Kidney (tissue), 22 donors: ENCODE measurements at places on chromosomes 4 and X.

GRCh38 chr4:141912831-141913230, 276.4 kb downstream of the IL15 start:
- DNase-seq: no peak

GRCh38 chr4:151039733-151040132, 24.6 kb upstream of the LRBA start:
- DNase-seq: no peak

DNA sequence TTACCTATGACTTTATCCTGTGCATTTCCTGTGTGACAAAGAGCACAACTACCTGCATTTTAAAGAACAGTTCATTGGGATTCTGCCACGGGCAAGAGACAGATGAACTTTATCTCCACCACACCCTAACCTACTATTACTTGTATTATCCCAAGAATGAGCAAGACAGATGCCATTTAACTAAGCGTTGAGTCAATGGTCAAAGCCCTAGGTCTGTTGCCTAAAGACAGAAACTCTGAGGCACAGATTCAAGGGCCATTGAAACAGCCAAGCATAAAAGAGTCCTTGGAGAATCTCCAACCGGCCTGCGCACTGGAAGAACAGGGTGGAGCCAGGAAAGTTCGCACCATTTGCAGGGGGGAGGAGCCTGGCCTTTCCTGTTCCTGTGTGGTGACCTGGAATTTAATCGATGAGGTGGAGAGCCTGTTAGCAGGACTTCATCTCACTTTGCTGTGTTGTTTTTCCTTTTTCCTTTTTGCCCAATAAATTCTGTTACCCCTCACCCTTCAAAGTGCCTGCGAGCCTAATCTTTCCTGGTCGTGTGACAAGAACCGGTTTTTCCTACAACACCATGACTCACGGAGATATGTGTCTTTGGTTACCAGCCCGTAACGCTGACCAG, 146.4 kb upstream of the DIAPH2 start:
- DNase-seq: peak; percentile 8

GRCh38 chrX:40877887-40878286, 142.5 kb upstream of the MED14 start:
- no peak for DNase-seq

DNA sequence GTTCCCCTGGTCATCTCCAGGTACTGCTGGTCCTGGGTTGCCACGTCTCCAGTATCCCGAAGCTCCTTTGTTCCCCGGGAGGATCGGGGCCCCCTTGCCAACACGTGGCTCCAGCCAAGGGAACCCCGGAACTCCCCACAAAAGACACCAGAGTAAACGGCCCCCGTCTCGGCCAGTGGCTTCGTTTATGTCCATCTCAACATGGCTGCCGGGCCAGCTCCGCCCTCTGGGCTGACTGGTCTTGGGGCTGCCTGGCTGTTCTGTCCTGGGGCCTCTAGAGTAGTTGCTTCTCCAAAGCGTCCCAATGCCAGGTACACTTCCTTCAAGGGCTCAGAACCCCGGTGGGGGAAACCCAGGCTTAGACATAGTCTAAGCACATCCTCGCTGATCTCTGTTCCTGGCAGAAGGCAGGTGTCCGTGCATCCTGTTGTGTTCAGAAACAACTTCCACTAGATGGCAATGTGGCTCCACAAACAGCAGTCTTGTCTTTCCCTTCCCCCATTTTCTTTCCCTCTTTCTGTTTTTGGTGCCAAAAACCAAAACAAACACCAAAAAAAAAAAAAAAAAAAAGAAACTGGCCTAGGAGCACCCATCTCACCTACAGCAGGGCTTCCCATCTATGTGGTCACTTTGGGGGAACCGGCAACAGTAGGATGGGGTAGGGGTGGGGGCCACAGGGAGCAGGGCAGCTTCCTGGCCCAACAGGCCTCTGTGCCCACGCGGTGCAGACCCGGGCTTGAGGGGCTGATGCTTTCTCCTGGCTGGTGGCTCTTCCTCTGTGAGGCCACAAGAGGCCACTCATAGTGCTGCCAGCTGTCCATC, 35.3 kb downstream of the NBDY start:
- DNase-seq: peak; percentile 76

DNA sequence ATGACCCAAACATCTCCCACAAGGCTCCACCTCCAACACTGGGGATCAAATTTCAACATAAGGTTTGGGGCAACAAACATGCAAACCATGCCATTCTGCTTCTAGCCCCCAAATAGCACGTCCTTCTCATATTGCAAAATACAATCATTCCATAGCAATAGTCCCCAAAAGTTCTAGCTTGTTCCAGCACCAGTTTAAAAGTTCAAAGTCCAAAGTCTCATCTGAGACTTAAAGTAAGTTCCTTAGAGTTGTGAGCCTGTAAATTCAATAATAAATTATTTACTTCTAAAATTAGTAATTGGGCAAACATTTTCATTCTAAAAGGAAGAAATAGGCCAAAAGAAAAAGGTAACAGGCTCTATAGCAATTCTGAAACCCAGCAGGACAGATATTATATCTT, 8.9 kb upstream of the TASL start:
- DNase-seq: no peak

GRCh38 chr4:77881460-77882295, 19.0 kb downstream of the MRPL1 start:
- DNase-seq: no peak

GRCh38 chrX:54529552-54530356, at the start of gene GNL3L:
Gene GNL3L, plus strand, starts transcription at chrX:54530219. Its CDS starts 2,348 bp downstream, at chrX:54532567.
- DNase-seq: peak; percentile 96

DNA sequence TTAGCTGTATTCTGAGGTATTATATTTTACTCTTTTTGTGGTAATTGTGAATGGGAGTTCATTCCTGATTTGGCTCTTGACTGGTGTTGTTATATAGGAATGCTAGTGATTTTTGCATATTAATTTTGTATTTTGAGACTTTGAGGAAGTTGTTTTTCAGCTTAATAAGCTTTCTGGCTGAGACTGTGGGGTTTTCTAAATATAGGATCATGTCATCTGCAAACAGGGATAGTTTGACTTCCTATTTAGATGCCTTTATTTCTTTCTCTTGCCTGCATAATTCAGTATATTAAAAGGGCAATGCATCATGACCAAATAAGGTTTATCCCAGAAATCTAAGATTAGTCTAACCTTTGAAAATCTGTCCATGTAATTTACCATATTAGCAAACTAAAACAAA, 44.7 kb upstream of the EPGN start:
- no peak for DNase-seq

DNA sequence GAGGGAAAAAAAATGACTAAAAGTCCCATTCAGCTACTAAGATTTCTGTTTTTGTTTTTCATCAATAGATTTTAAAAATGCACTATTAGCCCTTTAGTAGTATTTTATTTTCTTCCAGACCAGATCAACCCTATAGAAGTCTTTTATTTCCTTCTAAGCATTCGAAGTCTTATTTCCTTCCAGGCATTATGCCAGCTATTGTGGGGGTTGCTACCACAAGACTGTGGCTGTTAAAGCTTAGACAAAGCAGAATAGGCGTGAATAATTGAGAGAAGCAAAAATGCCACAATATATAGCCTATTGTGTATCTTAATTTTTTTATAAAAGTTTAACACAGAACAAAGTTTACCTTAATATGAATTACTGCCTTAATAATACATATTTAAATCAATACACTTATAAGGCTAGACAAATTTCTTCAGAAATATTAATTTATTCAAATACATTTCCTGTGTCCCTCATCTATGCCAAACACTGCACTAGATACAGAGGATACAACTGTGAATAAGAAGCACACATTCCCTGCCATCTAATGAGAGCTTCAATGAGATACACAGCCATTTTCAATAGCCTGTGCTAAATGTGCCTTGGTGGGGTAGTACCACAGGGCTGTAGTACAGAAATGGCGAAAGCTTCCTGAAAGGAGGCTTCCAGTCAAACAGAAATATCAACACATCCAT, 33.1 kb downstream of the SLC10A7 start:
- peak; percentile 17 for DNase-seq

DNA sequence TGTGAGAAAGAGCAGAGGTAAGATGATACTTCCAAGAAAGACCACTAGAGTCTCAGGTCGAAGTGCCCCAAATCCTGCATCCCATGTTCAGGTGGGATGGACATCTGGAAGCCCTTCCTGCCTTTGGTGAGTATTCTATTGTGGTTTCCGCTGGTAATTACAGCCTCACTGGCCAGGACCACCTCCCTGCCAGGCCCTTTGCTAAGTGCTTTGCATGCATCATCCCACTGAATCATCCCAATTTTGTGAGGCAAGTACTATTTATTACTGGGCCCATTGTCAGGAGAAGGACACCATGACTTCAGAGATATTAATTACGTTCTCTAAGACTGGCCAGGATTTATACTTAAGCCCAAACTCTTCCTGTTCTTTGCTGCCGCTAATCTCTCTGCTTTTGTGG, 10.7 kb upstream of the PASD1 start:
- no peak for DNase-seq

DNA sequence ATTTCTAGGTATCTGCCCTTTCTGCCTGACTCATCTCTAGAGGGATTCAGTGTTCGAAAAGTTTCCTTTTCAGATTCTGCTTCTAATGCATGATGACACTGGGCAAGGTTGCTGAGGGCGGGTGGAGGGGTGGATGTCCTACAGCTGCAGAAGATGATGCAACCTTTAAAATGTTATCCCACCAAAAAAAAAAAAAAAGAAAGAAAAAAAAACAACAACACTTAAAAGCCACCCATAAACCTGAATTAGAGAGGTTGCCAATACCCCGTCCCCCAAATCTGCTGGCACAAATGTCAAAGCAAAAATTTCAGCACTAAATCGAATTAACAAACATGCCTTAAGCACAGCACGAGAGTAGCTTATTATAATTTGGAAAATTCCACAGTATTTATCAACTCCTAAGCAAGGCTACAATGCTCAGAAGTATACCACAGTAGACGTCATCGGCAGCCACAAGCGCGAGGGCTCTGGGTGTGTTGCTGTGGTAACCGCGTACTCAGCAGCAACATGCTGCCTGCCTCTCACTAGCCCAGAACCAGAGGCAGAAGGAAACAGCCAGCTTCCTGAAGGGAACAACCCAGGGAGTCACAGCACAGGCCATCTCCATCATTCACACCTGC, 167.5 kb upstream of the MAP3K15 start:
- peak; percentile 70 for DNase-seq

GRCh38 chr4:139917896-139918295, 236.1 kb downstream of the MAML3 start:
- DNase-seq: no peak

DNA sequence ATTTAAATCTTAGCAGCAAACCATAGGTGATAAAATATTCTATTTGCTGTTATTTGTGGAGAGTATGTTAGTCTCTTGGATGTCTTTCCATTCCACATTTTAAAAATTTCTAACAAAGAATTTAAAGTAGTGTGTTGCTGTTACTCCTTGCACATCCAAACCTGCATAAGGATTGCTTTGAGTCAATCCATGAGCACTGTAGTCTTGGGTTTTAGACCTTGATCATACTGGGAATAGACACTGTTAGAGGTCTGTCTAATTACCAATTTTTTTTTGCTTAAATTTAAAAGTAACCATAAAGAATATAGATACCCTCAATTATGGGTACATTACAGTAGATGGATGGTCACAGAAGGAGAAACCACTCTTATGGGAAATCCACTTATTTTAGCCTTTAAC, 1.5 kb downstream of the AFP start:
- no peak for DNase-seq

DNA sequence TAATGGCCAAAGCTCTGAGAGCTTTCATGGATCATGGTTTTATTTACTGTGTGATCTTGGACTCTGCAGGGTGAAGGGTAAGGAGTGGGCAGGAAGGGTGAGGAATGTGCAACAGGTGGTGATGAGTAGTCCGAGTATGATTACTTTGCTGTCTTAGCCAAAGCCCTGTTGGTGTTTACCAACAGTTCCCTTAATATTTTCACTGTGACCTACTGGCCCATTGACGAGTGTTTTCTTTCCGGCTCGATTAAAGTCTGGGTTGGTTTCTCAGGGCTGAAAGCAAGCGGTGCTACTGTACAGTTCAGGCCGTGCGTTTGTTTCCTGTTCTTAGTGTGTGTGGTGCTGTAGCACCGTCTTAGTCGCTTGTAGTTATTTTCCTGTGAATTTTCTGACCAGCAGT, 2.6 kb downstream of the ARHGAP24 start:
- no peak for DNase-seq
